ENCODE measurements at places on chromosomes 5 and 9.
A peak's percentile ranks its signal among the peaks of the same experiment; 100 is the strongest.

GRCh38 chr5:96083361-96083881, 121.8 kb upstream of the ELL2 start:
- peak; percentile 35 for DNase-seq

DNA sequence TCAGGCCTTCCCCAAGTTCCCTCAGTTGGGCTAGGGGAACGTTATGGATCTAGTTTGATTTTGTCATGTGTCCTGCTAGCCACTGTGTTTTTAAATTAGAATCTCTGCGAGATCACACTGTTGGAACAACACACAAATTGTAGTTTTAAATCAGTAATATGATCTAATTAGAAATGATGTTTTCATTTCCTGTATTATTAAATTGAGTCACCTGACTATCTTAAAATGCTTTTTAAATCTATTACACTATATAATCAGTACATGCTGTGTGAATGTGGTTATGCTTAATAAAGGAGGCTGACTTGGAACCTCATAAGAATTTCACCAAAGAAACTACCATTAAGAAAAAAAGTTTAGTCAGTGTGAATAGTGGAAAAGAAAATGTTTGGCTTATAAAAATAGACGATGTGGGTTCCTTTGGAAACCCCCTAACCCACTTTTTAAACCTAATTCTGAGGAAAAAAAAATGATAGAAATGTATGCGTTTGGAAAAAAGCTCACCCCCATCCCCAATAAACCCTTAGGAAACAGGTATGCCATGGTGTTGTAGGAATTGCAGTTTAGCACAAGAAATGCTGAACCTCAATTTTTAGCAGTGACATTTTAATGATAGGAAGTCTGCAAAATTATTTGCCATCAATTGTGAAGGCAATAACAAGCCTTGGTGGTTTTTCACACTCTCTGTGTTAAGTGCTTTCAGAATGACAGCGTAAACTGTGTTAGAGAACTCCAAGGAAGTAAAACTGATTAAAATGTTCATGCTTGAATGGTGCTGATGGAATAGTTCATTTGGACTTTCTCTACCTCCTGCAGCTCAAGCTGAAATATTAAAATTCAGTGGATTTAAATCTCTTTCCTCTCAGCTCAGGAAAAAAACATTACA, 59.0 kb downstream of the TLE4 start:
- DNase-seq, result peak; percentile 76

DNA sequence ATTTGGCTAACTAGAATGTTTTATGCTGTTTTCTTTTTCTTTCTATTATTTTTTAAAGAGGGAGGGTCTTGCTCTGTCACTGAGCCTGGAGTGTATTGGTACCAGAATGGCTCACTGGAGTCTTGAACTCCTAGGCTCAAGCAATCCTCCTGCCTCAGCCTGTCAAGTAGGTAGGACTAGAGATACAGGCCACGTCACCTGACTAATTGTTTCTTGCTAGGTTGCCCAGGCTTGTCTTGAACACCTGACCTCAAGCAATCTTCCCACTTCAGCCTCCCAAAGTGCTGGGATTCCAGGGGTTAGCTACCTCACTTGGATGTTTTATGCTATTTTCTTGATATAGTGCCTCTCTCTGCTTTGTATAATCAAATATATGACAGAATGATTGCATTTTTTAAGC, 166.2 kb downstream of the AOPEP start:
- no peak for DNase-seq

GRCh38 chr5:3142261-3143027, 391.0 kb upstream of the IRX2 start:
- DNase-seq, result no peak

- no peak for DNase-seq
These were observed 1.4 kb downstream of the PIK3R1 start for GRCh38 chr5:68217047-68217355.

GRCh38 chr5:166708291-166708690, 1583.2 kb upstream of the WWC1 start:
- DNase-seq, result no peak

GRCh38 chr5:80871541-80871961, 88.6 kb upstream of the RASGRF2 start:
- DNase-seq, result peak; percentile 82

DNA sequence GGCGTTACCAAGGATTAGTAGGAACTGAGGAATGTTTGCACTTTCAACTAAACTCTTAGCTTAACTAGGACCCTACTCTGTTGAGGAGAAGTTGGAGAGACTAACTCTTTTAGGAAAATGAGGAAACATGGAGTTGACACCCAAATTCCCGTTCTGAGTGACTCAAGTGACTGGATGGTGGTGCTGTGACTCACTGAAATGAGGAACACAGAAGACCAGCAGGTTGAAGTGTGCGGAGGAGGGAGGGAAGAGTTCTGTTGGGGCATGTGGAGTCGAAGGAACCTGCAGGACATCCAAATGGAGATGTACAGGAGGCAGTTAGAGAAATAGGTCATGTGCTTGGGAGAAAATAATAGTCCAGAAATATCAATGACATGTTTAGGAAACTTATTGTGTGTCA, 8.2 kb downstream of the HEXB start:
- no peak for DNase-seq

DNA sequence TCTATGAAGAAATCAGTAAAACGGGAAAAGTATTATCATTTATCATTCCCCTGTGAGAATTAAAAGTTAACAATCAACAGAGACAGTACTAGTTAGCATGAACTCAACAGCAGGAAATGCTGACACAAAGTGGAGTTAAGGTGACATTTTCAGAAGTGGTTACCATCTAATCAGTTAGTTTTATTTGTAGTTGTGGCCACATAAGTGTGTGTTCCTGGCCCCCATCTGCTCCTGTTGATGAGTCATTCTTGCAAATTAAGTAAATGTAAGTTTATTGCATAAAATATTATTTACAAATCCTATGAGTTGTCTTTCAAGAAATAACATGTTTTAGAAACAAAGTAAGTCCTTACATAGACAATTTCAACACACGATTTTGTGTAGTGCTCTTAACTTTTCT, 8.9 kb upstream of the BNC2 start:
- no peak for DNase-seq

DNA sequence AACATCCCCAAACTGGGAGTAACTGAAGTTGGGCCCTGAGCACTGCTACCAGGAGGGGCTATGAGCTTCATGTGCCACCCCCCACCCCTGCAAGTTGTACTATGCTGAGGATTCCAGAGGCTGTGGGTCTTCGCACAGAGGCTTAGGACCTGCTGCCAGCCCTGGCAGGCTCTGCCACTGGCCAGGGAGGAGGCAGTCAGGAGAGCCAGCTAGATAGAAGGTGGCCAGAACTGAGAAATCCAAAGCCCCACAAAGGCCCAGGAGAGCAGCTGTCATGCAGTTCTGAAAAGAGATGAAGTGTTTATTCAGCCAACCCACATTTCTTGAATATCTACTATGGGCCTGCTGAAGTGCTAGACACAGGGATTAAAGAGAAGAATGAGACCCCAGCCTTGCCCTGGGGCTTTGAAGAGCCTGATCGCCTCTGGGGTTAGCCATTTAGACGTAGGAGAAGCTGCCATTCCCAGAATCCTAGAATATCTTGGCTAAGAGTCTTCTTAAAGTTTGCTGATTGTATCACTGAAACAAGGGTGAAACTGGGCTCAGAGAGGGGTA, 1.4 kb downstream of the ALAD start:
- DNase-seq, result no peak

Data from activated CD4-positive, alpha-beta T cell treated with anti-CD3 and anti-CD28 coated beads, Interleukin-2, Interleukin-4, amounts not matched to agents 100 ng/mL and 50 ng/mL, durations not matched to agents 16 hours and 8 hours (primary cell).